Aorta (tissue), 5 donors: ENCODE measurements at places on chromosomes 2 and 18. TPM values are rescaled to one million over a fixed set of nuclear protein-coding genes. Genes with fewer than 3 reads are reported as not detected.
A peak's percentile ranks its signal among the peaks of the same experiment; 100 is the strongest.

MTHFD2 gene
- total RNA-seq, result 119 TPM

RNF144A gene
- total RNA-seq, result 6.7 TPM

DSG1 gene
- not detected for total RNA-seq

DNA sequence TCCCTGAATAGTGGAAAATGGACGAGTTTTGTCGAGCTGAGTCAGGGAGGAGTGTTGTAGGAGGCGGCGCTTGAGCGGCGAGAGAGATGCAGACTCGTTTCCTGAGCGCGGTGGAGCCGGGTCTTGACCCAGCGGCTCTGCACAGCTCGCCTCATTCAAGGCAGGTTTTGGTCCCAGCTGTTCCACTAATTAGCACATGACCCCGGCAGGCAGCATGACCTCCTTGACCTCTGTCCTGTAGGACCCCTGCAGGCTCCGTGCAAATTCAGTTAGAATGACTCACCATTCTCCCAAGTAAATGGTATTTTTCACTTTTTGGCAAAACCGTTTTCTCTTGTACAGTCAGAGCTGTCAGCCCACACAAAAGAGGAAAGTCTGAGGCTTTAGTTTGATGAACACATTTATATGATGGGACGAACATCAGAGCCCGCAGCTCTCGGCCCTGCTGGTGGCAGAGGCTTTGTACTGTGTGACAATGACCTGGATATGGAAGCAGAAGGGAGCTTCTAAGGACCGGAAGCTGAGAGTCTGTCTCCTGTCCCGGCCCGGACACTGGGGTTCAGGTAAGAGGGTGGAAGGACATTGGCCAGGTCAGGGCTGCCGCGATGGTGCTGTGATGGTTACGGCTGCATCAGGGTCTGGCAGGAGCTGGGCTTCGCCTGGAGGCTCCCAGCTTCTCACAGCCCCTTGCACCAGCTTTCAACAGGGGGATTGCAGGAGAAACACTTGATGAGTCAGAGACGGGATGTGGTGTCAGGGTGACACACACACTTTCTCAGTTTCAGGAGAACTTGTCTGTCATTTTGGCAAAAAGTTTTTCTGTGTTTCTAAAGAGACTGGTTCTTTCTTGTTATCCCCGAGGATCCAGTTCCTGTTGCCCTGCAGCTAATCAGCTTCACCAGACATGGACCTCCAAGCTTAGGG, 29.9 kb upstream of the ALKAL2 start:
- no peaks in the 10 kb centered on the region for H3K4me1 ChIP-seq
- no peak overlapping the region for H3K27ac ChIP-seq
- no peaks in the 10 kb centered on the region for H3K36me3 ChIP-seq
- DNase-seq, result no peak
- H3K4me3 ChIP-seq, result no peak overlapping the region
- H3K27me3 ChIP-seq, result no peaks in the 10 kb centered on the region

GRCh38 chr2:98580656-98581284, 27.5 kb downstream of the COA5 start:
- H3K27me3 ChIP-seq, result no peaks in the 10 kb centered on the region
- H3K36me3 ChIP-seq, result peaks cover 2% of the 10 kb centered on the region
- H3K27ac ChIP-seq, result no peak overlapping the region

DNA sequence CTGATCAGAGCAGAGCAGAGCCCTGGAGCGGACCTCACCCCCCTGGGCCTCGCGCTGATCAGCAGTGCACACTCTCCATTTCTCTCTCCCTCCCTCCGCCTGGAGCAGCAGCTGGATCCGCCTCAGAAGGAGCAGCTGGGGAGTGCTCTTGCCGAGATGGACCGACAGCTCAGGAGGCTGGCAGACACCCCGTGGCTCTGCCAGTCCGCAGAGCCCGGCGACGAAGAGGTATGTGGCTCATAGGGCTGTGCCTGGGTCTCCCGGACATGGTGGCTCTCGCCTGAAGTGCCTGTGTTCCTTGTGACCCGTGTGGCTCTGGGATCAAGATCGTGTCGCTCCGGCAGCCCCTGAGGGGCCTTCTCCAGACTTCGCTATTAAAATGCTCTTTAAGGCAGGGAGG, 102.5 kb downstream of the USP40 start:
- no peaks in the 10 kb centered on the region for H3K27me3 ChIP-seq
- H3K36me3 ChIP-seq, result peaks cover 7% of the 10 kb centered on the region
- no peak overlapping the region for H3K27ac ChIP-seq
- no peaks in the 10 kb centered on the region for H3K4me1 ChIP-seq
- no peak overlapping the region for H3K4me3 ChIP-seq

DNA sequence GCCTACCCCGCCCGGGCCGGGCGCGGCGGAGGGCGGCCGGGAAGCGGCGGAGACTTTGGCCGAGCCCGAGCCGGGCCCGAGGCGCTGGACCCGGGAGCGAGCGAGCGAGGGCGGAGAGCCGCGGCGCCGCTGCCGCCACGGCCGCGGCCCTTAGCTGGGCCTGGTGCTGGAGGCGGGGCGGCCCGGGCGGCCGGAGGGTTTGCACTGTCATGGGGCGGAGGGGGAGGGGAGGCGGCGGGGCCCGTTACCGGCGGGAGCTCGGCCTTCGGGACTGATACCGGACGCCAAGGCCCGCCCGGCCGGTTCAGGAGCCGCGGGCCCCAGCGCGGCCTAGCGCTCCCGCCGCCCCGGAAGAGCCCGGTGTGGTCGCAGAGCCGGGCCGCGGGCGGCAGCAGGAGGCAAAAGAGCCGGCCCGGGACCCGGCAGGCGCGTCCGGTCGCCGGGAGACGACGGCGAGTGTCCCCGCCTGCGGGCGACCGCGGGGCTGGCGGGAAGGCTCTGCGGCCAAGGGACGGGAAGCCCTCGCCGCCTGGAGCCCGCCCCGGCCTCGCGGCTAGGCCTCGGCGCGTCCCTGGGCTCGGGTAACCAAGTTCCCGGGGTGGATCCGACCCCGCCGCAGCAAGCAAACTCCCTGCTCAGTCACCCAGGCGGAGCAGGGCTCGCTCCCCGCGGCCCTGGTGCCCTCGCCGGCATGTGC, 697 bp downstream of the KCMF1 start:
- peak; percentile 69 for DNase-seq
- H3K36me3 ChIP-seq, result no peaks in the 10 kb centered on the region
- H3K27me3 ChIP-seq, result no peaks in the 10 kb centered on the region
- H3K4me1 ChIP-seq, result peaks cover 6% of the 10 kb centered on the region
- H3K4me3 ChIP-seq, result peak overlapping the region; percentile 100

DNA sequence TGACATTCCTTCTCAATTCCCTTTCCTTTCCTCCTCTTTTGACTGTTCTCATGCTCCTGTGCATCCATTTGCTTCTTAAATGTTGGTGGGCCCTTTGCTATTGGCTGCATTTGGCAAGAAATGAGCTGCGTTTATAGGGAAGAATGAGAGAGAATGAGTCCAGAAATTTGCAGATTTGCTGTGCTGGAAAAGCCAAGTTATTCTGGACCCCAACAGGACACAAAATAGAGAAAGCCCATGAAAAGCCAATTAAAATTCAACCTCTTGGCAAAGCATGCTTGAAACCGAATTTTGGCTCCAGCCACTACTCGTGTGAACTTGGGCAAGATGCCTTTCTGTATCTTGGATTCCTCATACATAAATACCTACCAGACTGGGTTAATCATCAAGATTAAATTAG, 1.3 kb upstream of the SCLY start:
- H3K27me3 ChIP-seq, result no peaks in the 10 kb centered on the region
- H3K36me3 ChIP-seq, result no peaks in the 10 kb centered on the region
- no peaks in the 10 kb centered on the region for H3K4me1 ChIP-seq
- H3K4me3 ChIP-seq, result no peak overlapping the region

GRCh38 chr2:102677244-102678215, 58.2 kb downstream of the SLC9A2 start:
- no peak overlapping the region for H3K27ac ChIP-seq
- no peaks in the 10 kb centered on the region for H3K4me1 ChIP-seq
- H3K36me3 ChIP-seq, result no peaks in the 10 kb centered on the region
- H3K27me3 ChIP-seq, result no peaks in the 10 kb centered on the region
- H3K4me3 ChIP-seq, result no peak overlapping the region

DNA sequence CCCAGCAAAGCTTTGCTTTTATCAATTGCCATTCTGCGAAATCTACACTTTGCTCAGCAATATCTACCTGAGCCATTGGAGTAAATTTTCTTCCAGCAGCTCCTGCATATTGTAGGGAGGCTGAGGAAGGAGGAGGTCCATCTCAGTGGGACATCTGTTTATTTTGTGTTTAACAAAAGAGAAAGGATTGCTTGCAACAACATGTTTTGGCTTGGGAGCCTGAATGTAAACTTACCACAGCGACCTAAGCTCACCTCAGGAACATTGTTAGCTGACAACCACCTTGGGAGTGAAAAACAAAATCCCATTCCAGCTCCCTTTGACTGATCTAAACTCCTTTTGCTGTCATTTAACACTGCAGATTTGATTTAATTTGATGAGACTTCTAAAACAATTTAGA, 356.1 kb downstream of the SS18 start:
- H3K27me3 ChIP-seq, result no peaks in the 10 kb centered on the region
- H3K4me3 ChIP-seq, result no peak overlapping the region
- no peaks in the 10 kb centered on the region for H3K36me3 ChIP-seq
- no peak overlapping the region for H3K27ac ChIP-seq
- H3K4me1 ChIP-seq, result no peaks in the 10 kb centered on the region
- DNase-seq, result no peak

DNA sequence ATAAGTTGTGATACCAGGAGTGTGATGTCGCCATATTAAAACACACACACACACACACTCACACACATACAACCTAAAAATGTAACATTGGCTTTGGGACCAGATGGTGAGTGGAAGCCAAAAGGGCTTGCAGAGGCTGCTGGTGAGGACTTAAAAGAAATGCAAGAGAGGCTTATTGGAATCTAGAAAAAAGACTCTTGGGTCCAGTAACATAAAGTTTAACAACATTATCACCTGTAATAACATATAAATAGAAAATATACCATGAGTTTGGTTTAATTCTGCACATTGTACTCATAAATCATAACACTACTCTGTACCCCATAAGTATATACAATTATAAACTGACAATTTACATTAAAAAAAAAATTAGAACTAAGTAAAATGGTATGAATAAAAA, 74.4 kb upstream of the MYCN start:
- H3K27me3 ChIP-seq, result no peaks in the 10 kb centered on the region
- H3K36me3 ChIP-seq, result no peaks in the 10 kb centered on the region
- H3K4me3 ChIP-seq, result no peak overlapping the region
- no peaks in the 10 kb centered on the region for H3K4me1 ChIP-seq
- no peak overlapping the region for H3K27ac ChIP-seq

DNA sequence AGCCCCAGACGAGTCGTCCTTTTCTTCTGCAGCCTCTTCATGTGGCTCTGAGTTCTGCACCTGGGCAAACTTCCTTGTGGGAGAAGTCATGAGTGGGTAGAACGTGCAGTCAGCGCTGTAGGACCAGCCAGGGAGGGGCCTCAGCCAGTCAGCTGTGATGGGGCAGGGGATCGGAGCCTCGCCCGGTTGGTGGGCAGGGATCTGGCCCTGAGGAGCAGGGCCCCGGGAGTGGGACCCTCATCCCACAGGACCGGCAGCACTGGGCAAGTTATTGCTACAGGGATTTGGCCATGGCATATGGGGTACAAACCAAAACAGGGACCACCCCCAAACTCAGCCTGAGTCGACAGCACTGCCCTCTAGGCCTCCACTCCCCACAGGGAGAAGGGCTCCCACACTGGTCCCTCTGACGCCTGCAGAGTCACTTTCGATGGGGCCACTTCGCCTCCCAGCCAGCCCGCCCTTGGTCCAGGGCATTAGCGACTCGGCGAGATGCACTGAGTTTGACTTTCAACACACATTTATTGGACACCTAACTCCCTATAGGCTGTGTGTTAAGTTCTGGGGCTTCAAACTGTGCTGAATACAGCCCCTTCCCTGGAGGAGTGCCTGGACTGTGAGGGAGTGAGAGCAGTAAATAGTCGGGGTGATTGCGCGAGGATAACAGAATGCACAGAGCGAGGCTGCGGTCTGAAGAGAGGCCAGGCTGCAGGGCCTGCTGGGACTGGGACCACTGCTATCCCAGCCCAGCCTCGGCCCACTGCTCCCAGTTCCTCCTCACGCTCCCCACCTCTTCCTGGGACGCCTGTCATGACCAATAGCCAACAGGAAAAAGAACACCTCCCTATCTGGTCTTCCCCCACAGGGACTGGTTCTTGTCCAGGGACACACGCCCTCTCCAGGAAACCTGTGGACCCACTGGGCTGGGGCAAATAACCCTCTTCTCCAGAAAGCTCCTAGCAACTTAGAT, 55.9 kb downstream of the SDC1 start:
- H3K4me1 ChIP-seq, result no peaks in the 10 kb centered on the region
- no peak overlapping the region for H3K4me3 ChIP-seq
- no peak overlapping the region for H3K27ac ChIP-seq

GRCh38 chr2:227398684-227399670, 11.2 kb upstream of the SCYGR1 start:
- H3K27me3 ChIP-seq, result no peaks in the 10 kb centered on the region
- no peaks in the 10 kb centered on the region for H3K36me3 ChIP-seq
- no peak for DNase-seq
- no peaks in the 10 kb centered on the region for H3K4me1 ChIP-seq
- no peak overlapping the region for H3K27ac ChIP-seq

GRCh38 chr18:43012951-43013350, 102.5 kb downstream of the RIT2 start:
- no peaks in the 10 kb centered on the region for H3K27me3 ChIP-seq
- H3K4me3 ChIP-seq, result no peak overlapping the region
- no peaks in the 10 kb centered on the region for H3K4me1 ChIP-seq

- no peak overlapping the region for H3K27ac ChIP-seq
- no peaks in the 10 kb centered on the region for H3K36me3 ChIP-seq
- no peak overlapping the region for H3K4me3 ChIP-seq
- H3K4me1 ChIP-seq, result no peaks in the 10 kb centered on the region
Observed at GRCh38 chr18:2303517-2304238, 267.6 kb downstream of the METTL4 start.

DNA sequence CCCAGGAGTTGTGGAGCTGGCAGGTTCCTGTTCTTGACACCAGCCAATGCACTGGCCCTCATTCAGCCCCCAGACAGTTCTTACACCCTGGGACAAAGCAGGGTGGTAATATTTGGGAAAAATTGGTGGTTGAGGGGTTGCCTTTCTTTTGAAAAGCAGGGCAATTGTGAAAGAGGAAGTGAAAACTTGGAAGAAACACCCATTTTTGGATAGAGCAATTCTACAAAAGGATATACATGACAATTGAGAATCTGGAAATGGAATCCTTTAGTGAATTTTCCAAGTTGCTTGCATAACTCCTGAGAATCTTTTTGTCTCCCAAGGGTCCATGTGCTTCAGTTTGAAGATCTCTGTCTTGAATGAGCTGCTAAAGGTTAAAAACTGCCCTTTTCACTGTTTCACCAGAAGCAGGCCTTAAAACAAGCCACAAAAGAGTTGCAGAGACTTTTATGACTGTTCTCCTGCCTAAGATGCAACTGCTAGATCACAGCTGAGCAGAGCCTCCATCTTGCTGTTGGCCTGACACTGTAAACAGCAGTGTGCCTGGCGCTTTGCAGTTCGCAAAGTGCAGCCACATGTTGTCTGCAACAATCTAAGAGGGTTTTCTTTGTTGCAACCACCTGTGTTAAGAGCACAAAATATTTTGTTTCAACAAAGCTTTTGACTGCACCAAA, 11.8 kb downstream of the COL4A4 start:
- no peaks in the 10 kb centered on the region for H3K36me3 ChIP-seq
- H3K27ac ChIP-seq, result no peak overlapping the region
- no peak for DNase-seq
- H3K27me3 ChIP-seq, result no peaks in the 10 kb centered on the region

GRCh38 chr2:198063242-198063641, 258.8 kb downstream of the PLCL1 start:
- H3K36me3 ChIP-seq, result no peaks in the 10 kb centered on the region
- no peaks in the 10 kb centered on the region for H3K4me1 ChIP-seq
- no peak overlapping the region for H3K27ac ChIP-seq
- no peak for DNase-seq
- H3K4me3 ChIP-seq, result no peak overlapping the region
- no peaks in the 10 kb centered on the region for H3K27me3 ChIP-seq

GRCh38 chr2:199743415-199744120, 107.4 kb downstream of the FTCDNL1 start:
- H3K27ac ChIP-seq, result no peak overlapping the region
- no peak overlapping the region for H3K4me3 ChIP-seq
- no peak for DNase-seq
- H3K4me1 ChIP-seq, result no peaks in the 10 kb centered on the region
- H3K27me3 ChIP-seq, result no peaks in the 10 kb centered on the region
